Activated CD4-positive, alpha-beta T cell treated with anti-CD3 and anti-CD28 coated beads, Interleukin-2, amount 50 U/mL, for 48 hours (primary cell): ENCODE measurements at places on chromosomes 1 and 21.

DNA sequence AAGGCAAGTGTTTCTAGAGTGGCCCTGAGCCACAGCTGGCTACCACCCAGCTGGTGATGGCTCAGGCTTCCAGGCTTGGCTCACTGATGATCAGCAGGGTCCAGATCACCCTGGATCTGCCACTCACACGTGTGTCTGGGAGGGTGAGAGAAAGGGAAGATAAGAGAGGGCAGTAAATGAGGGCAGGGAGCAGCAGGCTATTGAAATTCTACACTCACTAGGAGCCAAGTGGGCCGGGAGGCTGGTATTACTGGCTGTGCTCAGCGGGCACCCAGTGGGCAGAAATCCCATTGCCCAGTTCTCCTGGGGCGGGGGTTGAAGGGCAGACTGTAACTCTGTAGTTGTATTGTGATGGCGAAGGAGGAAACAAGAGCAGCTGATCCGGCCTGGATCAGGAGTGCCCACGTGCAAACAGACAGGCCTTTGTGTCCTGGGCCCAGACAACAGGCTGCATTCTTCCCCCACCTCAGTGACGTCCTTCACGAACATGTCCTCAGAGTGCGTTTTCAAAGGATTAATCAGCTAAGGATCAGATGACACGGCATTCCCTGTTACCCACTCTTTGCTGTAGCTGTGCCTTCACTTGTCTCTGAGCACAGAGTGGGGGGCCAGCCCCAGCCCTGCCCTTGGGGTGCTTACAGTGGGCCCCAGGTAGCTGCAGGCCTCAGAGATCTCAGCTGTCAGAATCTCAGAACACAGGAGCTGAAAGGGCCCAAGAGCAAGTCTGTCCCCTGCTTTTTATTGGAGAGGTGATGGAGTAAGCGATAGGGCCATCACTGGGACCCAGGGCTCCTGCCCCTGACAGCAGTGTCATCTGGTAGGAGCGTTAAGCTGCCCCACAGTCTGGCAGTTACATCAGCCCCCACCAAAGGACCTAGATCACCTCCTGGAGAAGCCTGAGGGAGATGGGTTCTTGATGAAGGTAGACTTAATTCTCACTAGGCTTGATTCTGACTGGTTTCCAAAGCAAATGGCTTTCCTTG, 60.5 kb downstream of the ATP1A1 start:
- DNase-seq, result no peak

DNA sequence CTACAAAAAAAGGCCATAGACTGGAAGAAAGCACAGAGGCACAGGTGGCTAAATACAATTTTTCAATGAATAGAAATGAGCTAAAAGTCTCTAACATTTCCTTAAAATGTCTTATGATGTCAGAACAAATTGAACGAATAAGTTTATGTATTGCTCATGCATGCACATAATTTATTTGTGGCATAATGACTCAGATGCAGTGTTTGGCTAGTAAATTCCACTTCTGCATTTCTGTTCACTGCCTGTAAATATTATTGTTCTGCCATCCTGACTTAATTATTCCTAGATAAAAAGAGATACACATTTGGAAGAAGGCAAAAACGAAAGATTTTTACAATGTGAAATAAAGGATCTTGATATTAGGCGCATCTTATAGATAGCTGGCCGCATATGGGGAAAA, 26.6 kb upstream of the EXO1 start:
- no peak for DNase-seq

GRCh38 chr1:23178950-23179349, 10.3 kb upstream of the LUZP1 start:
- no peak for DNase-seq

DNA sequence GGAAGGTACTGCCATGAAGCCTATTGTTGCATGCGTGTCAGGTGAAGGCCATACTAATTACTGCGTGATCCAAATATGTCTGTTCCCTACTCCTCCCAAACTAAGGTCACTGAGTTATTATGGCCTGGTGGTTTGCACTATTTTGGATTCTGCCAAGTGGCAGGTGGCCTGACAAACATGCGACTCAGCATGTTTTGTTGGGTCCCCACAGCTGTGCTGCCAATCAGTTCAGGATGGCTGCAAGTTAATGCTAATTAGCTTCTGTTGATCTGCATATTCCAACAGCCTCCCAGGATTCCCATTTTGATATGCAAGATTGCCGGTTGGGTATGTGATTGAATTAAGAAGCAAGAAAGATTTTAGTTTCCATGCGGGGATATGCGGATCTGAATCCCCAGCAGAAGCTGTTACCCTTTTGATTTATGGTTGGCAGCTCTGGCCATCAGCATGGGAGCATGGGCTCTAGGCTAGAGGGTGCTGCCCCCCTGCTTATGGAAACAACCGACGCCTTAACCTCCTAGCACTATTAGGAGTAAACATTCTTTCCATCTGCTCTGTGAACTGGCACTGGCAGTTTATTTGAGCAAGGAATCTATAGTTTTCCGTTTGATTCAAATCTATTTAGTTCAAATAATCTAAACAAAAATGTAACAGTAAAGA, 429.8 kb upstream of the C1orf87 start:
- no peak for DNase-seq

- DNase-seq, result no peak
Measured at GRCh38 chr1:150332651-150333290, 11.4 kb downstream of the PRPF3 start.

GRCh38 chr1:36366091-36366661, 19.5 kb downstream of the STK40 start:
- peak; percentile 48 for DNase-seq
